A549 treated with DMSO at 1 μM for 4 hours (cell line): ENCODE measurements at places on chromosomes 7 and 10. TPM values are rescaled to one million over a fixed set of nuclear protein-coding genes. Genes with fewer than 3 reads are reported as not detected.

ASZ1 gene
- not detected in 5 replicates for total RNA-seq

EIF5AL1 gene
- 2.3 to 5.1 TPM (median 2.8 TPM) in 5 replicates for total RNA-seq

MUC3A gene
- 11.2 to 15.3 TPM (median 12.8 TPM) in 5 replicates for total RNA-seq

PYROXD2 gene
- total RNA-seq: 3.2 to 5.1 TPM (median 4.1 TPM) in 5 replicates

RPEL1 gene
- total RNA-seq: 0.03 TPM in 1 of 5 replicates, not detected in the others

GAD2 gene
- not detected in 5 replicates for total RNA-seq

C7orf33 gene
- total RNA-seq: not detected in 5 replicates

PARD3 gene
- total RNA-seq: 68.4 to 93.8 TPM (median 85.7 TPM) in 5 replicates

CYP17A1 gene
- not detected in 5 replicates for total RNA-seq

ERVW-1 gene
- total RNA-seq: not detected in 5 replicates

AOC1 gene
- not detected in 5 replicates for total RNA-seq

TMEM196 gene
- not detected in 5 replicates for total RNA-seq

SEMA3A gene
- total RNA-seq: 6.3 to 8.3 TPM (median 7.9 TPM) in 5 replicates

SMKR1 gene
- 11.2 to 14.5 TPM (median 12.8 TPM) in 5 replicates for total RNA-seq

TAX1BP1 gene
- total RNA-seq: 70.1 to 105 TPM (median 86.4 TPM) in 5 replicates

KRIT1 gene
- total RNA-seq: 24.3 to 32.0 TPM (median 26.6 TPM) in 5 replicates

COG5 gene
- total RNA-seq: 8.5 to 12.9 TPM (median 11.7 TPM) in 5 replicates

AS3MT gene
- 3.9 to 5.7 TPM (median 4.5 TPM) in 5 replicates for total RNA-seq

TUBAL3 gene
- total RNA-seq: 0.30 to 0.52 TPM (median 0.33 TPM) in 5 replicates

GHRHR gene
- total RNA-seq: not detected in 5 replicates

DLX6 gene
- 0.09 to 0.17 TPM in 2 of 5 replicates, not detected in the others for total RNA-seq

CELF2 gene
- 0.03 to 0.10 TPM (median 0.04 TPM) in 3 of 5 replicates, not detected in the others for total RNA-seq

MMD2 gene
- not detected in 5 replicates for total RNA-seq

MTG1 gene
- total RNA-seq: 41.5 to 58.5 TPM (median 50.2 TPM) in 5 replicates

MOSPD3 gene
- total RNA-seq: 17.2 to 20.3 TPM (median 18.1 TPM) in 5 replicates

SORCS3 gene
- not detected in 5 replicates for total RNA-seq

SDK1 gene
- total RNA-seq: 0.36 to 0.52 TPM (median 0.46 TPM) in 5 replicates

FAM25A gene
- not detected in 5 replicates for total RNA-seq

CPED1 gene
- 0.02 to 0.07 TPM in 2 of 5 replicates, not detected in the others for total RNA-seq

ADIRF gene
- 0.17 TPM in 1 of 5 replicates, not detected in the others for total RNA-seq

ABCA13 gene
- total RNA-seq: 0.01 to 0.07 TPM (median 0.05 TPM) in 4 of 5 replicates, not detected in the other

COL26A1 gene
- 0.21 to 0.58 TPM (median 0.49 TPM) in 5 replicates for total RNA-seq

MRPS24 gene
- total RNA-seq: 233 to 256 TPM (median 254 TPM) in 5 replicates

TBX20 gene
- 2.2 to 3.2 TPM (median 2.8 TPM) in 5 replicates for total RNA-seq

RNLS gene
- 7.5 to 10.0 TPM (median 8.3 TPM) in 5 replicates for total RNA-seq

MGMT gene
- total RNA-seq: 6.2 to 7.0 TPM (median 6.6 TPM) in 5 replicates

MDFIC gene
- total RNA-seq: 20.8 to 28.1 TPM (median 26.1 TPM) in 5 replicates

PTF1A gene
- total RNA-seq: not detected in 5 replicates

PARP12 gene
- 23.5 to 30.9 TPM (median 25.7 TPM) in 5 replicates for total RNA-seq

ARHGAP22 gene
- 3.5 to 4.9 TPM (median 4.1 TPM) in 5 replicates for total RNA-seq

ATP5MK gene
- 444 to 600 TPM (median 518 TPM) in 5 replicates for total RNA-seq

USP54 gene
- 10.6 to 15.7 TPM (median 12.9 TPM) in 5 replicates for total RNA-seq

CCDC3 gene
- total RNA-seq: 0.91 to 1.2 TPM (median 0.95 TPM) in 5 replicates

GRID2IP gene
- total RNA-seq: 0.02 to 0.05 TPM in 2 of 5 replicates, not detected in the others

EGR2 gene
- total RNA-seq: 0.26 to 0.86 TPM (median 0.36 TPM) in 5 replicates

GIMAP8 gene
- total RNA-seq: not detected in 5 replicates

STARD3NL gene
- total RNA-seq: 53.1 to 62.7 TPM (median 58.8 TPM) in 5 replicates

MSMB gene
- not detected in 5 replicates for total RNA-seq

C7orf57 gene
- 0.24 to 0.37 TPM (median 0.28 TPM) in 5 replicates for total RNA-seq
